ENCODE measurements at places on chromosomes 2 and 18.

- no peak for DNase-seq
These were observed 309.7 kb downstream of the GULP1 start for GRCh38 chr2:188601391-188601790.

- DNase-seq, result no peak
These were observed 19.3 kb downstream of the CFAP65 start for GRCh38 chr2:219022041-219022440.

DNA sequence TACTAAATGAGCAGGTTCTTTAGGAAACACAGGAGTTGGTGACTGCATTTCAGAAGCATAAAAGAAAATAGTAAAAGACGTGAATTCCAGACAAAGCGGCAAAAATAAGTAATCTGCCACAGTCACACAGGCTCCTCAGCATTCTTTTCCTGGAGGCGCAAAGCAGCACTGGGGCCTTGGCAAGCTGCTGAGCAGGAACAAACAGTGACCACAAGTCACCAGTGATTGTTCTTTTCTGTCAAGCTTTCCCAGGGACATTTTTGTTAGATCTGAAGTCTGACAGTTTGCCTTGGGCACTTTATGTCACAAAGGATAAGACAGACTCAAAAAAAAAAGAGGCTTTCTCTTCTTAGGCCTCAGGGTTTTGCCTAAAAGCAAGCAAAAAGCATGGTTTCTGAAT lies 216.2 kb downstream of the CDH20 start:
- no peak for DNase-seq

DNA sequence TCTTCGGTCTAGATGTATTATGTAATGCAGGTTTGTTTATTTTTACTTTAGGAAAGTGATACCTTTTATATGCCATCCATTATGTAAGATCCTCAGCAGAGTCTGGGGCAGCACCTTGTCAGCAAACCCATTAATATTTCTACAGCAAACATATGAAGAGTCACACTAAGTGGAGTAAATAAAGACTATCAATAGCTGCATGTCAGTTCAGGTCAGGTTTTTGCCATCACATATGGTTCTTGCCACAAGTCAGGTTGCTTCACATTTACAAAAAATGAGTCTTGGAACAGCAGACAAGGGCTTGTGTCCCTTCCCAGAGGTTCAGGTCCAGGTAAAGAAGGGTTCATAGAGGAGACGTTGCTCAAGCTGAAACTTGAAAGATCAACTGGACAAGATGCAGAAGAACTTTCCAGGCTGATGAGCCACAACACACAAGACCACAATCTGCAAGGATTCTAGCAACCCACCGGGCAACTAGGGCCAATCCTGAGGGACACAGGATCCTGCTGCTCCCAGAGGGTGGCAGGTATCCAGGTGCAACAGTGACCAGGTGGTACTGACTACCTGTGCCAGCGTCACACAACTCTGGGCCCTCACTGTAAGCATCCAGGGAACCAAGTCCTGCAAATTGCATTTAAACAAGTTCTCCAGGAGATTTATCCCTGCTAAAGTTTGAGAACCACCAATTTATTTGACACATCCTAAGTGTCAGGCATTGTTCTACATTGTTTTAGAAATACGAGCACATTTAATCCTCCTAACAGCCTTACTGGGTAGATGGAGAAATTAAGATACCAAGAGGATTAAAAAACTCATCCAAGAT lies 215.8 kb downstream of the ALPK2 start:
- DNase-seq, result no peak

DNA sequence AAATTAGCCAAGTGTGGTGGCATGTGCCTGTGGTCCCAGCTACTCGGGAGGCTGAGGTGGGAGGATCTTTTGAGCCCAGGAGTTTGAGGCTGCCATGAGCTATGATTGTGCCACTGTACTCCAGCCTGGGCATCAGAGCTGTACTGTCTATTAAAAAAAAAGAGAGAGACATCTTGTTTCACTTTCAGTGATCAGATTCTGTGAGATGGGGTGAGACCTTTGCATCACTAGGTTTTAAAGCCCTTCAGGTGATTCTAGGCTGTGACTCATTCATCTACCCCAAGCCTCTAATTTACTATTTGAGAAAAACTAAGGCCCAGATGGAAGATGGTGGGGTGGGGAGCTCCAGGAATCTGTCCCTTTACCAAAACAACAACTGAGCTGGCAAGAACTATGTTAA lies 7.1 kb downstream of the C2orf92 start:
- no peak for DNase-seq

DNA sequence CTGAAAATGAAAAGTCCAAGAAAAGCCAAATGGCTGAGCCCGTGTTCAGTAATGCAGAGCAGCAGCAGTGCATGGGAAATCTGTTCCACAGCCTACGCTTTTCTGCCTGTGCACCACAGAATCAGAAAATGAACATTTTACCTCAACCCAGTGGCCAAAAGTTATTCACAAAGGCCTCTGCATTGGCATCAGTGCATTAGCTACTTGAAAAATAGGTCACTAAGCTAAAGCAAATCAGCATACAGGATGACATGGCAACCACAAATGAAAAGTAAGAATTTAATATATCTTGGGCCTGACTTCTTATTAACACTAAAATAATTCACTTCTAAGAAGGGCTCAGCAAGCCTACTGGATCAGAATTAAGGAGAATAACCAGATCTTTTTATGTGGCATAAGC lies 1145.3 kb upstream of the CHAC2 start:
- no peak for DNase-seq

DNA sequence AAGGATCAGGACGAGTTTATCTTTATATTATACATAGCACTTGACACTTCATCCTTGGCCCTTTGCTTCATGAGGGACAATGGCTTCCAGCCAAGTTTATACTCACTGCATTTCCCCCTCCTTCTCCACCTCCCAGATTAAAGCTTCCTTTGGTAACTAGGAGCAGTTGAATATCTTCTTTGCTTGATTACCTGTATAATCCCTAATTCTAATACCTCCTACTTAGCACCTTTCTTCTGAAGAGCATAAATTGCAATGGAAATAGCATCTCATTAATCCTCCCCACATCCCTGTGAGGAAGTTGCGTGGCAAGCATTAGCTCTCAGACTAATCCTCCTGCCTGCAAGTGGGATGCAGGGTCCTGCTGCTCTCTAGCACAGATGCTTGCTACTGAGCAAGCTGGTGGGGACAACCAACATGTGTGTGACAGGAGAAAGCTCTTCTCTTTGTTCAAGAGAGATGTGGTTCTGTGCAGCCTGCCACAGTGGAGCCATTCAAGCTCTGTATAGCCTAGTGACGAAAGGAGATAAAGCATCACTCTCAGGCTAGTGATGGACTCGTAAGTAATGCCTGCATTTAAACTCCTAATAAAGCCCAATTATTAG lies 19.1 kb downstream of the KLHL14 start:
- no peak for DNase-seq

GRCh38 chr2:223797811-223798721 lies 39.3 kb downstream of the AP1S3 start:
- DNase-seq, result no peak

DNA sequence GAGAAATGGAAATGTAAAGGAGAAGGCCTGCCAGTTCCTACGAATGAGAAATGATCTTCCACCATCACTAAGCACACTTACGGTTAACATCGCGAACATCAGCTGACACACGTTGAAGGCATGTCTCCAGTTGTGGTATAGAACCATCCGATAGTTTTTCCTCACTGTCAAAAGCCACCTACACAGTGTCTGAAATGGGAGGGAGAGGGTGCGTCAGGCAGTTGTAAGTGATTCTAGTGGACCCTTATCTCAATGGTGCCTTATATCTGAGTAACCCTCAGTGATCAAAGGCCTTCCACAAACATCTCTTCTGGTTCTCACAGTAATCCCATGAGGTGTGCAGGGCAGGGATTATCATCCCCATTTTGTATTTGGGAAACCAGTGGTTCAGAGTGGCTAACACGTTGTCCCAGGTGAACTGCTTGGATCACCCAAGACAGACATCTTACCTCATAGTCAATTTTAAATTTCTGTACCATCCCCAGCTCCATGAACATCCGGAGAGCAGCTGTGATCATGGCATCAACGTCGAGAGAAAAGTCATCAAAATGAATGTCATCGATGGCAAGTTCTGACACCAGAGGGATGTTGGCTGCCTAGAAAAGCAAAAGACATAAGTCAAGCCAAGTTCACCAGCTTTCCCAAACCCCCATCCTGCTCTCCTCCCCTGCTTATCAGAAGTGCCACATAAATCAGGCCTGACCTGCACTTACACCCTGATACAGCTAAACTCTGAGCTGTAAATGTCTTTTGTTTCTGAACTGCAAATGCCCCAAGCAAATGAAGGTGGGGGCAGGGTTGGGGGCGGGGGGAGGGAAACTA lies 335.2 kb downstream of the AGPS start:
- no peak for DNase-seq

DNA sequence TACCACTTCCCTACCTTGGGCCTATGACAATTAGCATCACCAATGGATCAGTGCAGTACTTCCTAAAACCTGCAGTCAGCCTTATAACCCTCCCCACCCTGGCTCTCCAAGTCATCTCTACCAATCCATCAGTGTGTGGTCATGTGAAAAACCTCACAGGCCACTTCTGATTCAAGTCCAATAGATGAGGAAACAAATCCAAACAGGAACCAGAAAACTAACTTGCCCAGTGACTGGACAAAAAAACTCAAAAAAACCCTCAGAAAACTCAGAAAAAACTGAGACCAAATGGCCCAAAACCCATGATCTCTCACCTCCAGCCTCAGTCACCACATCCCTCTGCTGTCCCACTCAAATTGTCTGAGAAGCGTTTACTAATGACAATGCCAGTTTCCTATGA lies 43.3 kb downstream of the TGFA start:
- DNase-seq, result no peak

DNA sequence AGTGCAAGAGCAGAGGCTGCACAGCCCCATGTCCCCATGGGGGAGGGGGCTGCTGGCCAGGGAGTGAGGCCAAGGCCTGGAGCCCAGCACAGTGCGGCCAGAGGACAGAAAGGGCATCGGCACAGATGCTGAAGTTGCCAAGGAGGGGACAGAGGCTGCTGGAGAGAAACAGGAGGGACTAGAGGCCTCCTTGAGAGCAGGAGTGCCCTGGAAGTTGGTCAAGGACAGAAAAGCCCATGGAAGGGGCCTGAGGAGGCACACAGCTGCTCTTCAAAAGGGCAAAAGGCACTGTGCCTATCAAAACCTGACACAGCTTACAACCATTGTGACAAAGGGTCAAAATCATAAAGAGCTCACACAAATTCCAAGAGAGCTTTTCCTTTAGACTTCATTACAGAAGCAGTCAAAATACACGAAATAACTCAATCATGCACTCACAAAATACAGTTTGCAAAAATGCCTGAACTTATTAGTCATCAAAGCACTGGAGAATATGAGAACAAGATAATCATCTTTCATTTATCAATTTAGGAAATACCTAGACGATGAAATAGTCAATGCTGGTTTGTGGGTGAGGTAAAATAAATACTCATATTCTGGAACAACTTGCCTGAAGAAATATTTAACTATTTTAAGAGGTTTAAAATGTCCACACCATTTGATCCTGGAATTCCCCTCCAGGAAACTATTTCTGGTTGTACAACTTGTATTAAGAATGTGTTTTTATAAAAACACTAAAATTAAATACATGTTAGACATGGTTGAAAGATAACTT lies 79.6 kb downstream of the USP40 start:
- peak; percentile 83 for DNase-seq

DNA sequence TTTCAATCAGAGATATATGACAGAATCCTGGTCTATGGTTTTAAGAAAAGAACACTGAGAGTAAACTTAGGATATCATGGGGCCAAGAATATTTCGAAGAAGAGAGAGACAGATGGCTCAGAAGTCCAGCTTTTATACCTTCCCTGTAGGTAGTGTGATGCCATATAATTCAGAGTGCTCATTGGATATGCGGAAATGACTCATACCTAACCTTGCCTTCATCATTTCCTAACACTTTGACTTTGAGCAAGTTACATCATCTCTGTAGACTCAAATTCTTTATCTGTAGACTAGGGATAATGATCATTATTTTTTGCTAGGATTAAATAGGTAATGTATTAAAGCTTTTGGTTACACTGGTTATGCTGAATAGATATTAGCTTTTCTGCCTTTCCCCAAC lies 461.6 kb upstream of the CNTNAP5 start:
- DNase-seq, result no peak

DNA sequence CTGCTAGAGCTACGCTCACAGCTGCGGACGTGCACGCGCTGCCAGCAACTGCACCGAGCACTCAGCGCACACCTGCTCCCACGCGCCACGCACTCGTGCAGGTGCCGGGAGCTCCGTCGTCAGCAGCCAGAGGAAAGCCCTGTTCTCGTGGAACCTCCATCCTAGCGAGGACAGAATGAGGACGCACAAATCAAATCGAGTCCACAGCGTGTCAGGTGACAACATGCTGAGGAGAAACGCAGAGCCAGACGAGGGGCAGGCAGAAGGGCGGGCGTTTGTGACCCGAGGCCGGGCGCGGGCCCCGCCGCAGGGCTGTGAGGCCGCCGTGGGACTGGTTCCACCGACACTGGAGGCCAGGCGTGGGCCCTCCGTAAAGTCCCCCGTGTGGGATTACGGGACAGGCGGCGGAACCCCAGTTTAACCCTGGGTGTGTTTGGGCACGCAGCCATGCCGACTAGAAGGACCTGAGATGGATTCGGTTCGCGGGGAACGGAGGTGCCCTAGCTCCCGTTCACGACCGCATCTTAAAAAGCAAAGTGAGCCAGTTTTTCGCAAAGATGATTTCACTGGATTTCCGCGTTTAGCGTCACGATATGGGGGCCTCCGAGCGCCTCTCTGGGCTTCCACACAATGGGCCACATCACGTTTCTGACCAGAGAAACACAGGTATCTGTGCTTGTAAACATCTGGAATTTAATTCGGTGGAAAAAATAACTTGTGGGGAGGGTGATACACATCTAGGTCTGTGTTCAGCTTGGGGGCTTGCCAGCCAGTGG lies 26.9 kb upstream of the ALKAL2 start:
- no peak for DNase-seq

GRCh38 chr18:52339891-52340371 lies at the start of gene DCC:
Gene DCC, plus strand, starts transcription at chr18:52340197. Its CDS starts 591 bp downstream, at chr18:52340788.
- peak; percentile 44 for DNase-seq

- DNase-seq, result peak; percentile 57
These were observed 85.7 kb upstream of the UGP2 start for GRCh38 chr2:63755965-63756364.

GRCh38 chr2:186632417-186632816 lies 42.6 kb downstream of the ITGAV start:
- DNase-seq, result no peak

All from fibroblast of skin of left biceps (primary cell).